ENCODE measurements at places on chromosomes 13 and 19.

DNA sequence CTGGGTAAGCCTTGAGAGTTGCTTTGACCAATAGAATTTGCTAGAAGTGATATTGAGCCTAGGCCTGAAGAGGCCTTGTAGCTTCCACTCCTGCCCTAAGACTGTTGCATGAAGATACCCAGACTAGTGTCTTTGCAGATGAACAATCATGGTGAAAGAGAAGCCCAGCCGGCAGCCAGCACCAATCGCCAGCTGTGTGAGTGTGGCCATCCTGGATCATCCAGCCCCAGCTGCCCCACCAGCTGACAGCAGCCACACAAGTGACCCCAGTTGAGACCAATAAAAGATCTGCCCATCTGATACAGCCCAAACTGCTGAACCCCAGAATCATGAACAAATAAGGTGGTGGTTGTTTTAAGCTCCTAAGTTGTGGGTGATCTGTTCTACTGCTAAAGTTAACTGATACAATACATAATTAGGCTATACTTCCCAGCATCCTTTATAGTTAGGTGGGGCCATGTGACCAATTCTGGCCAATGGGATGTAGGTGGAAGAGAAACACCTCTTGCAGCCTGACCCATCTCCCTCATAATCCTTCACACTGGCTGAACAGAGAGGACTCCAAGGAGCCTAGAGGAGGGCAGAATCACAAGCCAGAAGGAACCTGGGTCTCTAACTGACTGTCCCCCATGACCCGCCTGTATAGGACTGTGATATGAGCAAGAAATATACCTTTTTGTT is 9.4 kb upstream of the ZNF428 start:
- no peak for DNase-seq

GRCh38 chr13:77310579-77311279 is 16.2 kb downstream of the MYCBP2 start:
- DNase-seq: no peak

GRCh38 chr19:53076984-53077383 is 26.2 kb downstream of the ZNF160 start:
- no peak for DNase-seq

- peak; percentile 32 for DNase-seq
Observed at GRCh38 chr19:8552810-8553209, 24.4 kb downstream of the MYO1F start.

- DNase-seq: no peak
Observed at GRCh38 chr13:44609137-44609536, 33.0 kb upstream of the TSC22D1 start.

Data from activated CD4-positive, alpha-beta T cell treated with anti-CD3 and anti-CD28 coated beads, Interleukin-10, Interleukin-2, amounts not matched to agents 100 ng/mL and 50 ng/mL, durations not matched to agents 16 hours and 8 hours (primary cell).